ENCODE measurements at places on chromosomes 12 and 14.

GRCh38 chr12:109166371-109166770, 50.0 kb downstream of the ACACB start:
- DNase-seq, result no peak

DNA sequence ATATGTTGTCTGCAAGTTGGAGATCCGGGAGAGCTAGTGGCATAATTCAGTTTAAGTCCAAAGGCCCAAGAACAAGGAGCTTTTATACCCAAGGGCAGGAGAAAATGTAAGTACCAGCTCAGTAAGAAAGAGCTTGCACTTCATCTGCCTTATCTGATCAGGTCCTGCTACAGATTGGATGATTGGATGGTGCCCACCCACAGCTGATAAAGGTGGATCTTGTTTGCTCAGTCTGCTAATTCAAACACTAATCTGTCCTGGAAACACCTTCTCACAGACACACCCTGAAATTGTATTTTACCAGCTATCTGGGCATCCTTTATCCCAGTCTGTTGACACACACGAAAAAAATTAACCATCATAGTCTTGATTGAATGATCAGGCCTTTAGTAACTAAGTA, 230.7 kb upstream of the SLC16A7 start:
- no peak for DNase-seq

- no peak for DNase-seq
Measured at GRCh38 chr12:119659289-119659897, 8.5 kb upstream of the PRKAB1 start.

DNA sequence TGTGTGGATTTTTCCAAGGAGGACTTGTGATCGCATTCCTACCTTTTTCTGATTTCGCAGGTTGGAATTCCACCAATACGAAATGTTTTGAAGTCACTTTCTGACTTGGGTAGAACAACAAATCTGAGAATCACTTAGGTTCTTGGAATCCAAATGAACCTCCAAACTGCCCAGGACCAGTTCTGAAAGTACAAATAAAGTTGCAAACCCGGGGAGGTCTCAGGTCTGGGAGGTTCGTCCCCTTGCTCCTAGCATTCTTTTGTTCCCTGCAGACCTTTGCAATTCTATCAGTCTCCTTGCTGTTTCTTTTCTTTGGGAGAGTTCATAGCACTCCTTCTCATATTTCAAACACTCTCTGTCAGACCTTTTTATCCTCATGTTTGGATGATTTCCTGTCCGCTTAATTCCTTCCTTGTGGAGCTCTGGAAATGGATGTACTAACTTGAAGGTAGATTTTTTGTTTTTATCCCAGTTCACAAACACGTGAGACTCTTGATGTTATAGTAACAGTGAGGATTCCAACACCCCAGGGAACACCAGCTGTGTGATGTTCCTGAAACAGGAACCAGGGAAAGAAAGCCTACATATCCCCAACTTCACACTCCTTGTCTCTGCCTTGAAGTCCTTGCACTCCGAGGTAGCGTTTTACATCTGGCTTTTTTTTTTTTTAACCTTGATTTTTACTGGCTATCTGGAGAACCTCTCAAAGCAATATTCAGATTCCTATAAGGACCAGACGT, 70.6 kb downstream of the TMEM132C start:
- DNase-seq, result no peak

GRCh38 chr12:49525942-49526341, 12.9 kb upstream of the KCNH3 start:
- DNase-seq, result no peak

DNA sequence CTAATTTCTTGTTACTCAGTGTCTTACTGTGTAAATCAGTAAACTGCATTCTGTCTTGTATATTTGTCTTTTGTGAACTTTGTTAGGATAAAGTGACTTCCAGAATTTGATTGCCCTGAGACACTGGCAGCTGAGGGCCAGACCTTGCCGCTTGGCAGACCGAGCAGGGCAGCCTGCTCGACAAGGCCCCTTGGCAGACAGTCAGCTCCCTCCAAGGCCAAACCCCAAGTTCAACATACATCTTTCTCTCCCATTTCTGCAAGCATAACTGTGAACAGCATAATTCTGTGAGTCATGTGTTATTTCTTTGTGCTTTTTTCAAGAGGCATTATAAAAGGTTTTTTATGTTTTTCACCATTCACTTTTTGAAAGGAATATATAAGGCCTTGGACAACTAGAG, 39.2 kb upstream of the BMAL2 start:
- no peak for DNase-seq

GRCh38 chr14:22379727-22380126, 209.3 kb downstream of the DAD1 start:
- no peak for DNase-seq

- DNase-seq, result no peak
Measured at GRCh38 chr14:88553886-88554456, 836 bp downstream of the PTPN21 start.

DNA sequence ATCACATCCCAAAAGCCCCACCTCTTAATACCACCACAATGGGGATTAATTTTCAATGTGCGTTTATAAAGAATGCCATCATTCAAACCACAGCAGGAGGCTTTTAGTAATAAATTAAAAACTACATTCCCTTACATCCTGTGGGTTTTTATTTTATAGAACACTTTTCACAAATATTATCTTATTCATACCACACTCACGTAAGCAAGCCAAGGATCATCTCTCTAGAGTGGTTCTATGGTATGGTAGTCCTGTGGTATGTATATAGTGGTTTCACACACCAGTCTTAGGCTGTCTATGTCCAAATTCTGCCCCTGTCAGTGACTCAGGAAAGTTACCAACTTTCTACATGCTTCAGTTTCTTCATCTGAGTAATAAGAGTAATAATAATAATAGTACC, 100.2 kb downstream of the GALC start:
- DNase-seq, result no peak

- no peak for DNase-seq
Measured at GRCh38 chr12:92394895-92395294, 249.2 kb upstream of the BTG1 start.

DNA sequence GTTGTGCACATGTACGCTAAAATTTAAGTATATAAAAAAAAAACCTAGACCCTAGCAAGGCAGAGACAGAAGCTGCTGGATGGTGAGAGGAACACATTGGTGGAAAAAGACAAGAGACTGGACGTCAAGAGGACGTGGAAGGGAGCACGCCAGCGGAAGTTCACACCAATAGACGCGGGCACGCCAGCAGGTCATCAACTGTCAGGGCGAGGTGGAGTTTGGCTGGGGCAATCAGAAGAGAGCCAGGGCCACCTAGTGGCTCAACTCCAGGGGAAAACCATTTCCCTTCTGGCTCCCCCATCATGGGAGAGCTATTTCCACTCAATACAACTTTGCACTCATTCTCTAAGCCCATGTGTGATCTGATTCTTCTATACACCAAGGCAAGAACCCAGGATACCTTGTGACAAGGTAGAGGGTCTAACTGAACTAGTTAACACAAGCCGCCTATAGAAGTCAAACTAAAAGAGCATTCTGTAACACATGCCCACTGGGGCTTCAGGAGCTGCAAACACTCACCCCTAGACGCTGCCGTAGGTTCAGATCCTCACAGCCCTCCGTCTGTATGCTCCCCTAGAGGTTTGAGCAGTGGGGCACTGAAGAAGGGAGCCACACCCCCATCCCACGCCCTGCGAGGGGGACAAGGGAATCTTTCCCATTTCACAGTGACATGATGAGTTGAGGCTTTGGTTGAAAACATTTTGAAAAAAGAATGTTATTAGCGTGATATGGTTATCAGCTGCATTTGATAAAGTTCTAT, 702.7 kb downstream of the TMTC2 start:
- no peak for DNase-seq

DNA sequence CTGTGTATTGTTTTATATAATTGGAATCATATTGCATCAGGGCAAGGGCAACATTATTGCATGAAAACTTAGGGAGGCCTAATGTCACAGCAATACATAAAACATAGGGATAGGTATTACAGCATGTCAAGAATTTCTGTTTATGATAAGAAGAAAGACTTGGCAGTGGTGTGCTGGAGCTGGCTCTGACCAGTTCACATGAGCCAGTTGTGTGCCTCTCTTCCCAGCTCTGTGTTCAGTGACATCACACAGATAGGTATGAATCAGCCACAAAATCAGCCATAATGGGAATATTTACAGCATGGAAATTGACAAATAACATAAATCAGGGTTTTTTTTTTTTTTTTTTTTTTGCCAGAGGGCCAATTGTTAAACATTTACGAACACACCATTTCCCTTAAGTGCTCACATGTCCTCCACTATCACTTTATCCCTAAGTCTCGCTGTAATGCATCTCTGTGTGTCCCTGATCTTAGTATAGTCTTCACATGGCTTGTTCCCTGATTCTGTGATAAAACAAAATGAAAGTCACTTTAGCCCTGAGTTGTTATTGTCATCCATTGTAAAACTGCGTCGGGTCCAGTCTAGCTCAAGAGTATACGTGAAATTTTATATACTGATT, 31.9 kb upstream of the ACSM4 start:
- no peak for DNase-seq

DNA sequence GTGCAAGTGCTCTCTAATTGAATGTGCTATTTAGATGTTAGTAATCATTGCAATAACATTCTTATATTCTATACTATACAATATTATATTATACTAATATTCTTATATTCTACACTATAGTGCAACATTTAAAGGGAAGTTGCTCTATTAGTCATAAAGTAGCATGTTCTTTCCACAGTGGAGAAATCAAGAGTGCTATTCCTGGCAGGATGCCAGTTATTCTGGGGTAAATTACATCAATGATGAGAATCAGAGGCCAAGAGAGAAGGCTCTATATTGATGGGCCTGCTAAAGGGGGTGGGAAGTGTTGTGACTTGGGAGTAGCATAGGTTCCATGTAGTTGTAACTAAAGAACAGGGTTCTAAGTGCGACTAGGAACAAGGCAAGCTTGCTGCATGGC, 121.5 kb downstream of the SLC15A5 start:
- DNase-seq, result no peak

- no peak for DNase-seq
Measured at GRCh38 chr12:92978607-92979006, 49.5 kb upstream of the EEA1 start.

- no peak for DNase-seq
Measured at GRCh38 chr12:15205341-15206010, 15.7 kb downstream of the RERG start.

GRCh38 chr12:97464385-97465321, 2.0 kb downstream of the RMST start:
- DNase-seq, result no peak

DNA sequence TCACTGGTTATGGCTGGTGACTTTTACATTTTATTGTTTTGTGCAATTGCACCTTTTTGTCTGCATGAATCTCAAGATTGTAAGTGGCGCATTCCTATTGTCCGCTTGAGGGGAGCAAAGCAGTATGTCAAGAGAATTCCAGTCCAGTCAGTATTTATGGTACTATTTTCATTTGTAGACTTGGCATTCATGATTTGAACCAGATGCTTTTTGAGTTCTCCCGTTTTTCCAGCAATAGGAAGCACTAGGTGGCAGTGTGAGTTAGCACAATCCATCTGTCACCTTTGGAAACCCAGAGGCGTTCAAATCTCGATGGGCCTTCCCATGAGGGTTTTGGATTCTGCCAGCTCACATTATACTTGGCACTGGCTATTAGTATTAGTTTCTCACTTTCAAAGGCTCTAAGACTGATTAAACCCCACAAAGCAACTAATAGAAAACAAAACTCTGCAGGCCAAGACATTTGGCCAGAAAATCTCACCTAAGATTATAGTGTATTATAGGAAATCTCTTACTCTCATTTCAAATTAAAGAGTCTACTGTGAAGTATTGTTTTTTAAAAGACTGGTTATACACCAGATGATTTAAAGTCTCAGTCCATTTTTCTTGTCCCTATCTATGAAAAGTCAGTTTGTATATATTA, 2.2 kb downstream of the DACT1 start:
- no peak for DNase-seq

DNA sequence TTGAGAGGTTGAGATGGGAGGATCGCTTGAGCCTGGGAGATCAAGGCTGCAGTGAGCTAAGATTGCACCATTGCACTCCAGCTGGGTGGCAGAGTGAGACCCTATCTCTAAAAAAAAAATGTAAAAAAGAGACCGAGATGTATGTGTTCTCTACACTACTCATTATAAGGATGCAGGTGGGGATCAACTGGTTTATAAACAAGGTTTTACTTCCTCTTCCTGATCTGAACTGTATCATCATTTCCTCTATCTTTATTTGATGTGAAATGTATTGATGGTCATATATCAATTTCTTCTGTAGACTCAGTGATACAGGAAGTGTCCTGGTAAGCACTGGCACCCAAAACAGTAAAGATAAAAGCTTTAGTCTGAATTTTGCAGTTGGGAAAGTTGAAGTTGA, 20.1 kb upstream of the USP44 start:
- DNase-seq, result no peak

GRCh38 chr12:19434538-19434937, 4.8 kb upstream of the AEBP2 start:
- DNase-seq, result no peak

DNA sequence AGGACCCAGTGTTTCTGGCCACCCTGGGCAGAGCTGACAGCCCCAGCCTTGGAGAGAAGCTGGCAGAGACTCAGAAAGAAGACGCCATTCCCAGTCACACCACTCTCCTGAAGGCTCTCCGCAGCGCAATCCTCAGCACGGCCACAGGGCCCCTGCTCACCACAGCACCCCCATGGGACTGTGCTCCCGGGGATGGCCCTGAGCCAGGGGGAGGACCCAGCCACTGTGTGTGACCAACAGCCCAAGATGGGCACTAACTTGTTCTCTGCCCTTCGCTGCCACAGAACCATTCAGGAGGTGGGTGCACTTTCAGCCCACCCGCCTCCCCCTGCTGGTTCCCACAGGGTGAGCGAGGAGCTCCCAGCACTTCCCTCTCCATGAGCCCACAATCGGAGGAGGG, 57.1 kb downstream of the CCNK start:
- DNase-seq, result no peak

DNA sequence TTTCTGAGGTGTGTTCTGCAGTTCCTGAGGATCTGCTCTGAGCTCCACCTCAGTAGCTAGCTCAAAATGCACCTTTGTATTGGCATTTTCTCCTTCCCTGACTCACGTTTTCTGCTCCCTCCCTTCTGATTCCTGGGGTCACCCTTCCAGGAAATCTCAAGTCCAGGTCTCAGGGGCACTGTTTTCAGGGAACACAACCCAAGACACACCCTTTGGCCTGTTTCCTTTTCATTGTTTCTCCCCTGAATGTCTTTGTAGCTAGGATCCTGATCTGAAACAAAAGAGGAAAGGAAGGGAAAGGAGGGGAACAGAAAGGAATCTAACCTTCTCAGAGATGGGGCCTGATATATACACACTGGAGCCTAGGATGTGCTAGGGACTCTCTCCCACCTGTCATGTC, 7.3 kb upstream of the RIPK3 start:
- DNase-seq, result no peak

DNA sequence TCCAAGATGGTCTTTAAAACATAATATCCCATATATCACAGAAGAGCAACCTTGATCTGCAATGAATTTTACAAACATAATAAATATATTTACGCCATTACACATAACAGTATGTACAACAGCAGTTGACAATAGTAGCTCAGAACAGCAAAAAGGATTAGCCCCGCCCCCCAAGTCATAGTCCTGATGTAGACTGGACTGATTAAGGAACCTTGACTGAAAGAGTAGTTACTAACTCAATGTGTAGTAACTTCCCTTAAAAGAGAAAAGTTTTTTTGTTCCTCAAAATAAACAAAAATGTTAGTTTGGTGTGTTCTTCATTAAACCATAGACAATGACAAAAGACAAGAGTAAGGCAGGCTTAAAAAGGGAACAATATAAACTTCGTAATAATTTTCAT, 44.5 kb downstream of the GTF2A1 start:
- no peak for DNase-seq

GRCh38 chr14:96085369-96085768, 46.2 kb downstream of the C14orf132 start:
- no peak for DNase-seq
